ENCODE measurements at places on chromosomes 5 and 9.

GRCh38 chr5:140967226-140967893 is 1.1 kb downstream of the PCDHAC2 start:
- DNase-seq = no peak

- DNase-seq = peak; percentile 73
Measured at GRCh38 chr9:91659529-91660495, 236.2 kb upstream of the NFIL3 start.

GRCh38 chr9:131271506-131271931 is 4.8 kb downstream of the FAM78A start:
- DNase-seq = no peak

DNA sequence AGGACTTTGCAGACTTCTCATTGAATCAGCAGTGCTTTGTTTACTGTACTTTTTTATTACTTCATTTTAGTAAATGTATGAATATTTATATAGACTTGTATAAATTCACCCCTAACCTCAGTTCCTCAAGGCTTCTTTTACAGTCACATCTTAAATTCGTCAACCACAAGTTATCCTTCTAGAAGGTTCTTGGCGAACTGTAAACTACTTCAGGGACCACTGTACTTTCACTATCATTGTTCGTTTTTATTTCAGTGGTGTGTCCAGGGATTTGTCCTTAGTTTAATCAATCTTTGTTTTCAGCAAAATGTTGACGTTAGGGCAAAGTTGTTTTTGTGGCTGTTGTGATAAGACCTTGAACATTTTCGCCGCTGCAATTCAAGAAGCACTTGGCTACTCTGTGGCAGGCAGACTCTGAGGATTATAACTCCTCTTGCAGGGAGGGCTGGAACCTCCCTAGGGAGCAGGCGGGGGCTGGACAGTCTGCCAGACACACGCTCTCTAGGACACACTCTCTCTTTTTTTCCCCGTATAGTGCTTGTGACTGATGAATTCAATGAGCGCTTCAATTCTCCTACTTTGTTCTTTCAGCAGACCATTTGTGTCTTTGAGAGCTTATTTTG is 252.8 kb downstream of the FBXL7 start:
- DNase-seq = no peak

DNA sequence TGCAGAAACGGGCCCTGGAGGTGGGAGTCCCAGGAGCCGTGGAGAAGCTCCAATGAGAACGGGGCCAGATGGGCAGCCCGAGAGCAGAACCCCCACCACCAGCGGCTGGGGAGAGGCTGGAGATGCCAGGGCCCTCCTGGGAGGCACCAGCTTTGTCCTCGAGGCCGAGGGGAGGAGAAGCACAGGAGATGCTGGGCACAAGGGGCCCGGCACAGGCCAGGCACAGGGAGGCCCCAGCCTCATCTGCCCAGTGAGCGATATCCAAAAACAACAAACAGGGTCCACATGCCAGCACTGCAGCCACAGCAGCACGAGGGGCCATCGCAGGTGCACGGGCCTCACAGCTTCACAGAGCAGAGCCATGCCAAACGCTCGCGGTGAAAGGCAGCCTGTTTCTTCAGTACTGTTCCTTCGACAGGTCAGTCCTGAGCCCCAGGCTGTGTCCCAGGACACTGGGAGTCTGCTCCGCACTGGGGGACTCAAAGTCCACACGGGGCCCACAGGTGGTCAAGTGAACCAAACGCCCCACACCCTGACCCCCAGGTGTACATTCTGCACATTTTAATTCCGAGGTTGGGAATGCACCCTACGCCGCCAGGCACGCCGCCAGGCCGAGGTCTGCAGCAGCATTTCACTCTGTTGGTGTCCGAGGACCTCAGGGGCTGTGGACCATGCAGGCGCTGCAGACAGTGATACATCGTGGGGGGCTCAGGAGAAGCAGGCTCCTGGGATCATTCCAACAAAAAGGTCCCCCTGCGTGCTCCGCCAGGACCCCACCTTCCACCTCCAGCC is 9.5 kb downstream of the LPCAT1 start:
- DNase-seq = no peak

DNA sequence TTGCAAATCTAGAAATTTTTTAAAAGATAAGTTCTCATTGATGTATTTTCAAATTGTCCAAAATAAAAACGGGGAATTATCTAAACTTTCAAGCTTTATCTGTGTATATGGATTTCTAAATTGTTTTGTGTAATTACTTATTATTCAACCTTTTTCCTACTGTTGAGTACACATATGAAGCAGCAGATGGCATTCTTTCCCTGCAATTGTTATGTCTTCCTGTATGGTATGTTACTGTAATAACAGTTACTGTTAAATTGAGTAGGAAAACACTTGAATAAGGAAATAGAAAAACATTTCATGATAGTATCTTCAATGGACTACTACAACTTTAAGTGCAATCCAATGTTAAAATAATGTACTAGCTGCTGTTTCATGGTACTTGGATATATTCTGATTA is 124.8 kb downstream of the RANBP17 start:
- no peak for DNase-seq

- DNase-seq = peak; percentile 57
Measured at GRCh38 chr5:68529581-68529980, 314.0 kb downstream of the PIK3R1 start.

DNA sequence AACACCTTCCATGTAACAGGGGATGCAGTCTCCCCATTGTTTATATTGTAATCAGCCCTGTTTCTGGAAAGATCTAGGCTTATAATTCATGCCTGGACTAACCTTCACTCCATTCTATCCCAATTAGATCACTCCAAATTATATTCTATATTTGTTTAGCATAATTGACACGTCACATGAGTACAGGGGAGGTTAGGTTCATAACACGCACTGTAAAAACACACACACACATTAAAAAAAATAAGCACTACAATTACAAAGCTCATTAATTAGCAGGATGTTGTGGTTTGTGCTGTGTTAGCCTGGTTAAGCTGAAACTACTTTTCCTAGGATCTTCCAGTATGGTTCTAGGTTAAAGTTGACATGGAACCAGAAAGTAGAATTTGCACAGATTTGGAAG is 126.0 kb downstream of the MLLT3 start:
- no peak for DNase-seq

DNA sequence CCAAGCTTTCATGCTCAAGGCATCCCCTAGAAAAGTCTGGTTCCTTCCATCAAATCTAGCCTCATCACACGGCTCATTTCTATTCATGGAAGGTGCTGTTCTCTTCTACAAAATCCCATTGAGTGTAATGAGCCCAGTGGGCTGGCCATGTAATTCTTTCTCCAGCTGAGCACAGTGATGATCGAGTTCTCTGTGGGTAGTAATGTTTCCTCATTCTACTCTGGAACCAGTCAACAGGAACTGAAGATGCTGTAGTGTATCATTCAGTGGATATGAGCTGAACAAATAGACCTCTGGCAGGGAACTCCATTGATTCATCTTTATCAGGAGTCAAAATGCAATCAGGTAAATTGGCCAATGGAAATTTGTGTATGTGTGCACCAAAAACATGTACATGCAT is 149.2 kb downstream of the LRRC70 start:
- no peak for DNase-seq

- no peak for DNase-seq
Measured at GRCh38 chr9:20873240-20873865, 158.1 kb downstream of the HACD4 start.

DNA sequence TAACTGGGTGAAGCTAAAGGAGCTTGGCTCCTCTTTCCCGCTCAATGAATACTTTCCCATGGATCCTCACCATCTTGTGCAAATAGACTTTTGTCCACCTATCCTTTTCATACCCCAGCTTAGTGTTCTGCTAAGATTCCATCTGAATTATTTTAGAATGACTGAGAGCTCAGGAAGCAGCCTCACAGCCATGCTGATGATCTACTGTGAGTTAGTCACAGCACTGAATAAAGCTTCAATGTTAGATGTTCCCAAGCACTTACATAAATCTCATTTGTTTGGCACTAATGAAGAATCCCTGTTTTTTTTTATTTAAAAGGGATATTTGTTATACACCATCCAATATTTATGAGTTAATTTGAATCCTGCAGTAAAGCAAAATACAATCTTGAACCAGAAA is 317.6 kb upstream of the TRPC7 start:
- no peak for DNase-seq

DNA sequence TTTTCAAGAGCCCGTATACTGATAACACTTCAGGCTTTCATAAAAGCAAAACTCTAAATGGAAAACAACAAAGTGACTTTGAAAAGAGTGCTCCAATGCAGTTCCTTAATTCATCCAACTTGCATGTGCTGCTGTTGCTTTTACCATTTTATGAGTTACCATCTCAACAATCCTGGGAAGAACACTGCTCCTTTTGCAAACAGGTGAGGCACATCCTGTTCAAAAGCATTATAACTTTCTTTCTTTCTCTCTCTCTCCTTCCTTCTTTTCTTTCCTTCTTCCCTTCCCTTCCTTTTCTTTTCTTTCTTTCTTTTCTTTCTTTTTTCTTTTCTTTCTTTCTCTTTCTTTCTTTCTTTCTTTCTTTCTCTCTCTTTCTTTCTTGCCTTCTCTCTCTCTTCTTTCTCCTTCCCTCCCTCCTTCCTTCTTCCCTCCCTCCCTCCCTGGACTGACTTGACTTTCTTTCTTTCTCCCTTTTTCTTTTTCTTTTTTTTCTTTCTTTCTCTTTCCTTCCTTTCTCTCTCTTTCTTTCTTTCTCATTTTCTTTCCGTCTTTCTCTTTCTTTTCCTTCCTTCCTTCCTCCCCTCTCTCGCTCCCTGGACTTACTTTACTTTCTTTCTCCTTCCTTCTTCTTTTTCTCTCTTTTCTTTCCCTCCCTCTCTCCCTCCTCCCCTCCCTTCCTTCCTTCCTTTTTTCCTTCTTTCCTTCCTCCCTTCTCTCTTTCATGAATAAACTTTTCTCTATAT is 11.2 kb upstream of the PARP8 start:
- DNase-seq = no peak

- no peak for DNase-seq
Measured at GRCh38 chr5:157713830-157714595, 17.2 kb upstream of the THG1L start.

- DNase-seq = peak; percentile 55
Measured at GRCh38 chr9:76373173-76373783, 20.9 kb downstream of the RFK start.

DNA sequence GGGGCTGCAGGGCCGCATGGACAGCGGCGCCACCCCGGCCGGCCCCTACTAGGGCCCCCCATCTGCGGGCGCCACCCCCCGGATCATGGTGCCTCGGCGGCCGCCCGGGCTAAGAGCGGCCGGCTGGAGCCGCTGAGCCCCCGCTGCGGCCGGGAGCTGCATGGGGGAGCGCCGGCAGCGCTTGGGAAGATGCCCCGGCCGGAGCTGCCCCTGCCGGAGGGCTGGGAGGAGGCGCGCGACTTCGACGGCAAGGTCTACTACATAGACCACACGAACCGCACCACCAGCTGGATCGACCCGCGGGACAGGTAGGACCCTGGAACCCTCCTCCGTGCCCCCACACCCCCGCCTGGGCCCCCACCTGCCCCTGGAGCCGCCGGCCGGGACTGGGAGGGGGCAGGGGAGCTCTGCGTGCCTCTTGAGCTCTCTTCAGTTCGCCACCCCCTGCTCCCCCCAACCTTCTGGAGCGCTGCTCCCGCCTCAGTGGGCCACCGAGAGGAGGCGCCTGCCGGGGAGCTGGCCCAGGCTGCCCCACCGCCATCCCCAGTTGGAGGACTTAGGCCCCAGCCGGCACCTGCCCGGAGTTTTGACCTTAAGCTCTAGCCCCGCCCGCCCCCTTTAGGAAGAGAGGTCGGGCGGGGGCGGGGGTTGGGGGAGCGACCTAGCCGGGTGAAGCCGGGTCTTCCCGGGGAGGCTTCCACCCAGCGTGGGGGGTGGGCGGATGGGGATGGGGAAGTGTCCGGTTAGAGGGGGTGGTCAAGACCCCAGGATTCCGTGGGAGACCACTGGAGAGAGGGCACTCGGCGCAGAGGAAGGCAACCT is 730 bp downstream of the WWC1 start:
- DNase-seq = no peak

- peak; percentile 95 for DNase-seq
Measured at GRCh38 chr9:124011460-124012301, at the start of gene LHX2. Gene LHX2 (plus strand): TSS chr9:124011768. CDS start chr9:124012349, 581 bp downstream.

- no peak for DNase-seq
Measured at GRCh38 chr9:18194316-18194715, 279.6 kb upstream of the ADAMTSL1 start.

GRCh38 chr5:93022796-93023447 is 558.1 kb downstream of the NR2F1-AS1 start:
- DNase-seq = no peak

DNA sequence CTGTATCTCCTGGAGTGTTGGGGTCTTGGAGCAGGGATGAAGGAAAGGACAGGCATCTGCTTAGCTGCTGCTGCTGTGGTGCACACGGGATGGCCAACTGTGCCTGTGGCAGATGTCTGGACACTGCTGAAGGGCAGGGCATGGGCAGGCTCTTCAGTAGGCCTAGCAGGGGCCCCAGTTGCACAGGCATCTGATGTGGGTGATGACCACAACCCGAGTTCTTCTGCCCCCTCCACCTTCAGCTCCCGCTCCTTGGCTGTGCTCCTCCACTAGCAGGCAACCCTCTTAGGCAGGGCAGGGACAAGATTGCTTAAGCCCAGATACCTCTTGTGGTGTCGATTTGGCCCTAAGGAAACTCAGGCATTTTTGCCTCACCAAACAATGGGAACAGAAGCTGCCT is 9.0 kb upstream of the MEGF10 start:
- no peak for DNase-seq

DNA sequence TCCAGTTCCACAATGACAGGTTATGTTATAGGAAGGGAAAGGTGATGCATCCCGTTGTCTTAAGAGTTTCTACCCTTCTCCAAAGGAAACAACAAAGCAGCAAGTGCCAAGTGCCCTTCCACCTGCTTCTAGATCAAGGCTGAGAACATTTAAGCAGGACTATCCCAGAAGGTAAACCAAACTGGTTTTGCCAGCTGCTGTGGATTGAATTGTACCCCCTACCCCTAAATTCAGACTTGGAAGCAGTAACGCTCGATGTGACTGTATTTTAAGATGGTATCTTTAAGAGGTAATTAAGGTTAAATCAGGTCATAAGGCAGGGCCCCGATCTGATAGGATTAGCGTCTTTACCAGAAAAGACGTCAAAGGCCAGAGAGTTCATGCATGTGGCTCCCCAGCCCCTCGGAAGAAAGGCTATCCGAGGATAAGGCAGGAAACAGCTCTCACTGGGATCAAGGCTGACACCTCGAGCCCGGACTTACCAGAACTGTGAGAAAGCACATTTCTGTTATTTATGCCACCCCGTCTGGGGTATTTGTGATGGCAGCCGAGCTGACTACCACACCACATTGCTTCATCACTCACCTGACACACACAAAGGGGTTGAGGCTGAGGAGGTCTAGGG is 179.1 kb upstream of the RAI14 start:
- no peak for DNase-seq

DNA sequence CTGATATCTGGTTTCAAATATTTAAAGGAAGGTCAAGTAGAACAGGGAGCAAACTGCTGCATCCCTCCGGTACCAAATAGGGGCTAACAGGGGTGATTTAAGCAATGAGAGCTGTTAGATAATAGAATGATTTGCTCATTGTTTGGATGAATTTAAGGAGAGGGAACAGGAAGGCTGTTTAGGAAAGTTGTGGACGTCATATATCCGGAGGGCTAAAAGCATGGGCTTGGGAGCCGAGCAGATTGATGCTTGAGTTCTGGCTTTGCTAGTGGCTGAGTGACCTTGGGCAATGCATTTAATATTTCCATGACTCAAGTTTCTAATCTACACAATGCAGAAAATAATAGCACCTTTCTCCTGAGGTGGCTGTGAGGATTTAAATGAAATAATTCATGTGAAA is 85.4 kb upstream of the RPS23 start:
- DNase-seq = no peak
